ENCODE measurements at places on chromosomes 1 and 21. TPM values are rescaled to one million over a fixed set of nuclear protein-coding genes. Genes with fewer than 3 reads are reported as not detected.

- no peak for DNase-seq
Measured at GRCh38 chr1:46749404-46749803, 30.5 kb upstream of the EFCAB14 start.

SPTA1 gene
- 1.8 TPM for total RNA-seq

DNA sequence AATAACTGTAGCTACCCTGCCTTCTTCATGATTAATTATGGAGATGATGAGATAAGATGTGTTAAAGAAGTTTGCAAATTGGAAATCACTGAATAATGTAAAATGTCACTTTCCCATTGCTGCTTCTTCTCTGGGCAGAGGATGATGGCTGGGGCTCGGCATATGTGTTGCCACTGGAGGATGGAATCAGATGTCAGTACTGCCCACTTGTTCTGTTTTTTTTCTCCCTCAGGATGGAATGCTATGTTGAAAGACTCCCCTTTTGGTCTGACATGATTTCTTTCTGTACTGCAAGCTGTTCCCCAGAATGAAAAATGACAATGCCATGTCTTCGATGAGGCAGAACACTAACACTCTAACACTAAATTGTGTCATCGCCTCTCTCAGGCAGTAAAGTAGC is 373.9 kb upstream of the SPAG17 start:
- no peaks in the 10 kb centered on the region for H3K27me3 ChIP-seq
- H3K27ac ChIP-seq, result no peak overlapping the region
- H3K4me3 ChIP-seq, result no peak overlapping the region
- no peaks in the 10 kb centered on the region for H3K36me3 ChIP-seq

DNA sequence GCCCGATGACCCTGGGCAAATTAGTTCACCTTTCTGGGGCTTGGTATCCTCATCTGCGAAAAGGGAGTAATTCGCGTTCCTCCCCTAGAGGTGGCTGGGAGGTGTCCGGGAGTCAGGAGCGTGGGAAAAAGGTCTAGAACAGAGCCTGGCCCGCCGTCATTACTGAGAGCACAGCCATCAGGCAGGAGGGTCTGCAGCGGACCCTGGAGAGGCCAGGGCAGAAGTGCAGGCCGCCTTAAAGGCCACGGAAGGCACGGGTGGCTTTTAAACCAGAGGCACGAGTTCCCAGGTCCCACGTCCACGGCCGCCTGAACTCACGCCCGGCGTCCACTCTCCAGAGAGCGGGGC is 850 bp downstream of the PANK4 start:
- peaks cover 36% of the 10 kb centered on the region for H3K27me3 ChIP-seq
- H3K4me1 ChIP-seq, result peaks cover 30% of the 10 kb centered on the region
- peaks cover 2% of the 10 kb centered on the region for H3K36me3 ChIP-seq
- DNase-seq, result no peak
- no peak overlapping the region for H3K27ac ChIP-seq

DNA sequence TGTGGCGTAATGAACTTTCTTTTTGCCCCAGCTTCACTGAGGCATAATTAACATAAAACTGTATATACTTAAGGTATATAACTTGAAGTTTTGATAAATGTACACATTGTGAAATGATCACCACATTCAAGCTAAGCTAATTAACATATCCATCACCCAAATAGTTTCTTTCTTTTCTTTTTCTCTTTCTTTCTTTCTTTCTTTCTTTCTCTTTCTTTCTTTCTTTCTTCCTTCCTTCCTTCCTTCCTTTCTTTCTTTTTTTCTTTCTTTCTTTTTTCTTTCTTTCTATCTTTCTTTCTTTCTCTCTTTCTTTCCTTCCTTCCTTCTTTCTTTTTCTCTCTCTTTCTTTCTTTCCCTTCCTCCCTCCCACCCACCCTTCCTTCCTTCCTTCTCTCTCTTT is 62.5 kb downstream of the XCL1 start:
- DNase-seq, result no peak
- H3K27ac ChIP-seq, result no peak overlapping the region
- H3K4me1 ChIP-seq, result peaks cover 14% of the 10 kb centered on the region
- H3K36me3 ChIP-seq, result no peaks in the 10 kb centered on the region
- no peak overlapping the region for H3K4me3 ChIP-seq
- H3K27me3 ChIP-seq, result no peaks in the 10 kb centered on the region

Data from cardiac muscle cell (in vitro differentiated cells and primary cell).